ENCODE measurements at places on chromosomes 5 and 9.

- DNase-seq, result peak; percentile 100
These were observed 716.4 kb downstream of the SEMA5A start for GRCh38 chr5:8829323-8830029.

GRCh38 chr5:17355586-17356346 is 138.3 kb downstream of the BASP1 start:
- DNase-seq, result peak; percentile 77

- DNase-seq, result no peak
These were observed 496.3 kb upstream of the GRIA1 start for GRCh38 chr5:152994033-152994680.

DNA sequence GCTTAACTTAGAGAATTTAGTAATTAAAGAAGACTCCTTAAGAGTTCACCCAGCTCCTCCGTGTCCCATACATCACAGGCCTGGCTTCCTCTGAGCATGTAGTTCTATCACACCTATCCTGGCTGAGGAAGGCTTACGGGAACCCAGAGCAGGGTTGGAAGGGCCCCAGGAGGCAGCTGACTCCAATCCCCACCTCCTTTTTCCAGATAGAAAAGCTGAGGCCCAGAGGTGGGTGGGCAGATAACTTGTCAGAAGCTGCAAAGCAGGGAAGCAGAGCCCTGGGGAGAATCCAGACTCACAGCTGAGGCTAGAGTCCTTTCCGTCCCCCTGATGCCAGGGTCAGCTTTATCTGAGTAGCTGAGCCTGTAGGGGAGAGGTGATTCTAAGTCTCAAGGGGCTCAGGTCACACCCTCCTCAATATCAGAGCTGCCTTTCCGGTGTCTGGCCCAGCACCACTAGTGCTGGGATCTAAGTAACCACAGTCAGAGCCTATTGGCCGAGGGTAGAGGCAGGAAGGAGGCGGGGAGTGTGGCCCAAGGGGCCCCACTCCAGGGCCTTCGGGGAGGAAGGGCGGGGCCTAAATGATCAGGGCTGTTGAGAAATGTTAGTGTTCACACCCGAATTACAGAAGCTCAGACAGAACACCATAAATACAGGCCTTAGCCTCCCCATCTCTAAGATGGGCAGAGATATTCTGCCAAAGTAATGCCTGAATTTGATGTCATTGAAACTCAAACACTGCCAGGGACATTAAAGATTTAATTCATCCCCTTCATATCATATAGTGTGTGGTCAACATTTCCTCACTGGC is 9.9 kb downstream of the CCDC69 start:
- peak; percentile 87 for DNase-seq

- peak; percentile 91 for DNase-seq
These were observed 98.0 kb upstream of the PITX1 start for GRCh38 chr5:135131801-135132680.

DNA sequence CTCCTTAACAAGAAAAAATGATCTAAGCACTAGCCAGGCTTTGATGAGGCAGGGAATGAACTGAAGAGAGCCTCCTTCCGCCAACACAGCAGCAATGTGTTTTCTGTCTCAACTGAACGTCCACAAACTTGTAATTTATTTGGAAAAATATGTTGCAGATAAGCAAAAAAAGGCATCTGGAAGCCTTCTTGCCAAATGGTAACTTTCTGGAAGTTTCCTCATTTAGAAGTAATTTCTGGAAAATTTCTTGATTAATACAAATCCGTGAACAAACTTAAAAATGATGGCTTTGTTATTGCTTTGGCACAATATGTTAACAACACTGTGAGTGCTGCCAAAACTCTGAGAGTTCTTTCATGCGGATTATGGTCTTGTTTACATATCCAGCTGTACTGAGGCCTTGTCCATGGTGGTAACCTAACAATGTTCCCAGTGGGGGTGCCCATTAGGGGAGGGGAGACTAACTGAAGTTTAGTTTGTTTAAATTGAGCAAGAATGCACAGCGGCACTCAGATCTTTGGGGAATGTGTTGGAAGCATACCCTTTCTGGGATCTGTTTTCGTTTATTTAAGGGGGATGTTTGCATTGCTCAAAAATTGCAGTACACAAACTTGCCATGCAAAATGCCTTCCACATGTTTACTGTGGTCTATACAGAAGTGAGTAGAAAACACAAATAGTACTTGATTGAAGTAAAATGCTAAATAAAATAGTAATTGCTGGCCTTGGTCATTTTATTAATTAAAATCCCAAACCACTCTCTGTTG is 334.7 kb downstream of the NR2F1-AS1 start:
- peak; percentile 94 for DNase-seq

- no peak for DNase-seq
These were observed 227.2 kb upstream of the MAP3K1 start for GRCh38 chr5:56588131-56588487.

GRCh38 chr5:116521173-116521872 is 53.3 kb downstream of the SEMA6A start:
- DNase-seq, result no peak

DNA sequence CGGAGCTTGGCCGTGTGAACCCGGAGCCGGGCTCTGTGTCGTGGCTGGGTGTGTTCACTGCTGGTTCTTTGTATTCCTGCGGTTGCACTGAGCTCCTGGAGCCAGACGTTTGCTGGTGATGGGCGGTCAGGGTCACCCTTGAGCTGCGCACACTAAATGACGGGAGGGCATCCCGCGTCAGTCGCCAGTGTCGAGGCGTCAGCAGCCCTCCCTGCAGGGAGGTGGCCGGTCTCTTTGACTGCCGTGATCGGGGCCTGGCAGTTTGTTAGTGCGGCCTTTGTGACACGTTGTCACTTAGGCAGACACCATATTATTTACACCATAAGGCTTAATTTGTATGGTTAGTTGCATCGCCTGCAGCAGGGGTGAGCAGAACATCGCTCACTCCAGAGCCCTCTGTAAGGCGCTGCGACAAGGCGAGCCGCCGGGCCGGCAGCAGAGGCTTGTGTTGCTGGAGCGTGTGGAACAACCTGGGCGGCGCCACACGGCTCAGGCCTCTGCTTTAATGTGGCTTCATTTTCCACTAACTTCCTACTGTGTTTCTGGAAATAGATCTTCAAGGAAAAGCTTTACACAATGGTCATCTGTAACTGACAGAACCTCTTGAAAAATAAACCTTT is 8.3 kb downstream of the NDUFS6 start:
- DNase-seq, result no peak

- DNase-seq, result no peak
These were observed 46.7 kb upstream of the SPATA31C2 start for GRCh38 chr9:88184976-88185375.

DNA sequence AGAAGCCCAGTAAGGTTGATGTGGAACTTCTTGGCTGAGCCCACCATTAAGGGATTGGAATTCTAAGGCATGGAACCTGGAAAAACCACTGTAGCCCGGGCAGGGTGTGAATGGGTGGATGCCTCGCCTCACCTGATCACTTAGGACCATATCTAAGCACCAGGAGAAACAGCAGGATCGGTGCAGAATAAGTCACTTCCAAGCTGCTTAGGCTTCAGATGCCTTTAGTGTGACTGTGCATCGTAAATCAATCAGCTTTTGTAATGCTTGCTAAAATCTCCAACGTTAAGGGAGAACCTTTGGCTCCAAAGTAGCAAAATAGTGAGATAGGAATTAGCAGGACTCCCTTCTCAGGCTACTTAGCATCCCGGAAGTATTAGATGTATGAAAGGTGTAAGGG is 103.9 kb upstream of the MEGF10 start:
- DNase-seq, result peak; percentile 31

DNA sequence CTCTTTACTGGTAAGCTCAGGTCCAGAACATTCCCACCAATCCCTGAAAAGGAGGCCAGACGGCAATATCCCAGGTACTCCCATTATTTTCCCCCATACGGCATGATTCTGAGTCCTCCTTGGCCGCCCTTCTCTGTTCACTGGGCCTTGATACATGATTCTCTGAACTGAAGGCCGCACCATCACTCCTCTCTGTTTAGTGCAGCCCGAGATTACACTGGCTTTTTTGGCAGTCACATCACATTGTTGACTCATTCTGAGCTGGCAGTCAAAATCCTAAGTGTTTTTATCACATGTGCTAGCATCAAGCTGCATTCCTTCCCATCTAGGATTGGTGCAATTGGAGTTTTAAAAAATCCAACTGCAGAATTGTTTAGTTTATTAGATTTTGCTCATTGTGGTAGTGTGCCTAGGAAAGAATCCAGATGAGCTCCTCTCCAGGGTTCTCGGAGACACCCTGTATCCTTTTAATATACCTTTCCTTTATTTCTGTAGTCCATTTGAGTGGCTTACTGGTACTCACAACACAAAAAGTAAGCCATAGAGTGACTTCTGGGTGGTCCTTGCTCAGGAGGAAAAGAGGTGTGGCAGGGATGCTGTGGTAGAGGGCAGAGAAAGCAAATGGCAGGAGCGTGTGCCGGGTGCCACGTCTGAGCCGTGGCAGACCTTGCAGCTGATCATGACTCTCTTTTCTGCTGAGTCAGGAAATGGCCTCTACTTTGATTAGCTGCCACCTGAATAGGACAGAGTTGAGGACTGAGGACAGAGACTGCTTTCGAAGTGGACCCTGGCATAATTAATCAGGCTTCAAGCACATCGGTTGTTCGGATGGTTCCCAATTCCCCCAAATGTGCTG is 121.1 kb upstream of the IL12B start:
- peak; percentile 87 for DNase-seq

- peak; percentile 12 for DNase-seq
These were observed 16.6 kb upstream of the HEMGN start for GRCh38 chr9:97954550-97954989.

DNA sequence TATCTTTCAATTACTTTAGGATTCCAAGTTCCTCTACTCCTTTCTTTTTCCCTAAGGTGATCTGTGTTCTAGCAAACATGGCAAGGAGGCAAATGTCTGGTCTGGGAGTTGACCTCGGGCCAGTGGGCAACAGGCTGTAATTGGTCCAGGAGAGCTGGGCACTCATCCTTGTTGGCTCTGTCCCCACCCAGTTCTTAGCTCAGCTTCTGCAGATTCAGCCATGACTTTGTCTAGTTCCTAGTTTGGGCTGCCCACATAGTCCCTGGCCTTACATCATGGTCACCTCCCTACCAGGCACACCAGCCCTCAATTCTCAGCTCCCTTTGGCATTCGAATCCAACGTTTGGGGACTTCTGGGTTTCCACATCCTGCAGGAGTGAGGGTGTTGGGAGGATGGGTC is 92.1 kb upstream of the DAP start:
- DNase-seq, result no peak

DNA sequence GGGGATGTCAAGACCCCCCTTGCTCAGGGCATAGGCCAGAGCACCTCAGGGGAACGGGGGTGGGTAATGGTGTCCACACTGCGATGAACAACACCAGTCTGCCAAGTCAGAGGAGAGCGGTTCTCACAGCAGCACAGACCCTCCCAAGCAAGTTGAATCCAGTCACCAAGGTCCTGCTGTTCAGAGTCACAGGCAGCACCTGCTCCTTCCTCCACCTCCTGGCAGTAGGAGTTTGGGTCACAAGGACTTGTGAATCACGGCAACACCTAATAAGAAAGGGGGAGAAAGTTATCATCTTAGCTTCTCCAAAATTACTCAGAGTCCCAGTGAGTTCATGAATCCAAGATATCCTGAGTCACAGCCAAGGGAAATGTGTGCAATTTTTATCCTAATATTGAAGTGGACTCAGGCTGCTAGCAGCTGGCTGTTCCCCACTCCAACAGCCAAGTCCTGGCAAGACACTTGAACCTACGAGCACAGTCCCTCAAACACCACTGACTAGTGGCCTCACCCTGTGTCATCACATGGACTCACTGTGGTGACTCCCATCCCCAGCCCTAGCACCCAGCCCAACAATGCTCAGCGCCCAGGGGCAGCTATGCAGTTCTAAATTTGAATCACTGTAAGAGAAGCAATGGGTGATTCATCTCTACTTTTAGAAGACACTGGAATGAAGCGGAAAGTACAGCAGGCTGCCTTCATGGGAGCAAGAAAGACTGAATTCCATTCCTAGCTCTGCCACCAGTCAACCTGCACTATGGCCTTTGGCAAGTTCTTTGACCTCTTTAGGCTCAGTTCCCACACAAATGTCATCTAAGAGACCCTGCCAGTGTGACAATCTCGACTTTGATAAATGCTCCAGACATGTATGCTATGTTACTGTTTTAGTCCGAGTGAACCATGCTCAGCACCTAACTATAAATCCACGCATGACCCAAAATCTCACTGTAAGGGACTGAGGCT is 113.7 kb downstream of the KLHL3 start:
- no peak for DNase-seq

DNA sequence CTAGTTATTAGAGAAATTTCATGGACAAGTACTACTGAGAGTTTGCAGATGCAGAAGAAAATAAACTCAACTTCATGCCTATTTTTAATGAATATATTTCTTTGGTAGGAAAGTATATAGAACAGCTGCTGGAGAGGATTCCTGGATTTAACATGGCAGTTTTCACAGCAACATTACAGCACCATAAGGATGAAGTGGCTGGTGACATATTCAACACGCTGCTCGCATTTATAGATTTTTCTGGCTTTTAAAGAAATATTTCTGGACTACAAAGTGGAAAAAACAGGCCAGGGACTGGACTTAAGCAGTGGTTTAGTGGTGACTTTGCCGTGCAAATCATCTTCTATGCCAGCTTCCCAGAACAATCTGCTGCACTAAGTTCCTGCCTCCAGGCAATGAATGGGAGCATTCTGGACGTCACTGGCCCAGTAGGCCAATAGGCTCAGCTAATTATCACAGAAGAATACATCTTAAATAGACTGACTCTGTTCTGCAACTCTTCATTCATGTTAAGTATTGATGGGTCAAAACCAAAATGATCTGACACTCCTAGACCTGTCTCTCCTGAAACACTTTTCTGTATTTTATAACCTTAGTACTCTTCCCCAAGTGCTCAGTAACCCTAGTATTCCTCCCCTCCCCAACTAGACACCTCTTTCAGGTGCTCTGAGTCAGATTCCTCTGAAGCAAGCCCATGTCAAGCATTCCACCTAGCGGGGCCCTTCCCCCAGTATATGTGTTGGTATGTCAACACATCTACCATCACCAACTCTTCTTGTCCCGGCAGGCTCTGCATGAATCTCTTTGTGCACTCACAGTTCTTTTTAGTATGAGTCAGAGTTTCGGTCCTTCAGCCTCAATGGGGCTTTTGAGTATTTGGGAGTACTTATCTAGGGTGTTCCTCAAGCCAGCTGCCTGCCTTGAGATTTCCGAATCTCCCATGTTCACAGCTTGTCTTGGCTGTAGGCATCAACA is 625.5 kb downstream of the CHSY3 start:
- no peak for DNase-seq

GRCh38 chr5:157597277-157597676 is 21.7 kb upstream of the ADAM19 start:
- DNase-seq, result no peak

DNA sequence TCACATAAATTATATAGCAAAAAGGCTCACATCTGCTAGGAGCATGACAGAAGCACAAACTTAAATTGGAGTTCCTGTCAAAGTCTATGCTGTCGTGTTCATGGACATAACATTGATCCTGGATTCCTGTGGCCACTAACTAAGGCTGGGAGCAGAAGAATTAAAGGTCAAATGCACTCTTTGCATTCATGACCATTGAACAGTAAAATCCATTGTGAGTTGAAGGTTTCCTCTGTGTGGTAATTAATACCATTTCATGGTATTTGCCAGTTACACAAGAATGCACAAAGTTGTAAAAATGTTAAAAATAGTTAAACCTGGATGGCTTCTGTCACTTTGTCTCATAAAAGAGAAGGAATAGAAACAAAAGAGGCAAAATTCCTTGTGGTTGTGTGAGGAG is 242.6 kb downstream of the NPR3 start:
- no peak for DNase-seq

GRCh38 chr9:90141723-90142122 is 500.9 kb downstream of the DIRAS2 start:
- DNase-seq, result peak; percentile 36

All from fibroblast of villous mesenchyme (primary cell).